H1 (cell line): ENCODE measurements at places on chromosomes 6 and 20.

DNA sequence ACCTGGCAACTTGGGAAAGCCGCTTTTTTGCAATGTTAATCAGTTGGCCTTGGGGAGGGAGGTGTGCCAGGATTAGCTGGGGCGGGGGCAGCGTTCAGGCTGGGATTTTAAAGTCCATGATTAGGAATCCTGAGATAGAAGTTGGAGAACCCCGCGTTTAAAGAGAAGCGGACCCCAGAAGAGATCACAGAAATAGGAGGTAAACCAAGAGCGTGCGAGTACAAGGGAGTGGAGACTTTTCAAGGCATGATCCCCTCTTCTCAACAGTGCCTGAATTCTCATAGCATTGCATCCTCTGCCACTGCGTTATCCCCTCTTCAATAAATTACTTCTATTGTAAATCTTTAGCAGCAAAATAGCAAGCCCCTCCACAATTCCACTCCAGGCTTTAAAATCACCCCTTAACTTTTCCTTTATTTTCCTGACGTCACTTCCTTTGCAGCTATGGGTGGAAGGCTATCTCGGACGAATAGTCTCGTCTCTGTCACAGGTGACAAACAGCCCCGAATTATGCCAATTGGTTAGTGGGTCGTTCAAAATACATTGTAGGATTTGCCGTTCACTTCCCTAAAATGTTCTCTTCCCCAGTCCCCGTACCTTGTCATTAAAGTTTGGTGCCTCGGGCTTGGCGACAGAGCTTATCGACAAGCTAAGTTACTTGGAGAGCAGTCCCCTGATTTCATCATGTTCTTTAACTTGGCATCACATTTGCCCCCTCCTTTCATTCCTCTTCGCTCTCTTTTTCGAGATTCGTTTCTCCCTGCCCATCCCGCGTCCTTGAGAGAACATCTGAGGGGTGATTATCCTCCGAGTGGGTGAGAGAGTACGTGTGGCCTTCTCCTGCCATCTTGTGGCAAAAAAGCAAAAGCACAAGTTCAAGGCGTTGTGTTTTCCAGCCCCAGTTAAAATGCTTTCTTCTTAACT is 17.1 kb downstream of the OR2B2 start:
- no peak for DNase-seq

GRCh38 chr6:36361071-36361470 is 24.4 kb upstream of the BNIP5 start:
- DNase-seq: no peak

GRCh38 chr20:64048402-64049044 is 916 bp downstream of the SOX18 start:
- DNase-seq: no peak

DNA sequence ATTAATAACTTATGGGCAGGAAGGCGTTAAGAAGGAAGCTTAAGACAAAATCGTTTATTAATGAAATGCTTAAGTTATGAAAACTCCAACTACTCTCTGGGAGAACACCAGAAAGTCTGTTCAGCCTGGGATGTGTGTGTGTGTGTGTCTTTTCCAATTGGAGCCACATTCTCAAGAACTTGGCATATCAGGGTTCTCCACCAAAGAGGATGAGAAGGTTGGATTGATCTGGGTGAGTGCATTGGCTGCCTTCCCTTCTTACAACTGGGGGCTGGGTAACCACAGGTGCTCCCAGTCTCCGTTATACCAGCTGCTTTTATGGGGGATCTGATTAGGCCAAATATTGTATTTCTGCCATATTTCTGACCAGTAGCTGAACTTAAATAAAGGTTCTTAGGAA is 102.1 kb downstream of the MAN1A1 start:
- no peak for DNase-seq

DNA sequence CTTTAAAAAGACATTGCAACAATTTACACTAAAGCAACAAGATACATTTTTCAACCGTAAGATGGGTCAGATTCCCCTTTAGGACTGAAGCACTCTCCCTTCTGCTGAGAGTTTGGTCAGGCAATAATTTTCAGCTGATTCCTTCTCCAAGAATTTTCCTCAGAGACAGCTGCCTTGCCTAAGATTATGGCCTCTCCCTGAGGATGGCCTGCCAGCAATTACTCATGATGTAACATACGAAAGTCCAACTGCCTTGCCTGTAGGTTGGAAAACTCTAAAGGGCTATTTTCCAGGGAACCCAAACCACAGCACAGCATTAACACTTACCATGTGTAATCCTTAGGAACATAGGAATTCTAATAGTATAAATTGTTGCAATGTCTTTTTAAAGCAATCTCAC is 229.1 kb upstream of the FLRT3 start:
- no peak for DNase-seq

- peak; percentile 48 for DNase-seq
Observed at GRCh38 chr20:23608251-23608846, 2.6 kb upstream of the CST9 start.

GRCh38 chr20:35891375-35891774 is 62.9 kb downstream of the SCAND1 start:
- no peak for DNase-seq

GRCh38 chr20:19943061-19943521 is 74.1 kb upstream of the NAA20 start:
- no peak for DNase-seq

DNA sequence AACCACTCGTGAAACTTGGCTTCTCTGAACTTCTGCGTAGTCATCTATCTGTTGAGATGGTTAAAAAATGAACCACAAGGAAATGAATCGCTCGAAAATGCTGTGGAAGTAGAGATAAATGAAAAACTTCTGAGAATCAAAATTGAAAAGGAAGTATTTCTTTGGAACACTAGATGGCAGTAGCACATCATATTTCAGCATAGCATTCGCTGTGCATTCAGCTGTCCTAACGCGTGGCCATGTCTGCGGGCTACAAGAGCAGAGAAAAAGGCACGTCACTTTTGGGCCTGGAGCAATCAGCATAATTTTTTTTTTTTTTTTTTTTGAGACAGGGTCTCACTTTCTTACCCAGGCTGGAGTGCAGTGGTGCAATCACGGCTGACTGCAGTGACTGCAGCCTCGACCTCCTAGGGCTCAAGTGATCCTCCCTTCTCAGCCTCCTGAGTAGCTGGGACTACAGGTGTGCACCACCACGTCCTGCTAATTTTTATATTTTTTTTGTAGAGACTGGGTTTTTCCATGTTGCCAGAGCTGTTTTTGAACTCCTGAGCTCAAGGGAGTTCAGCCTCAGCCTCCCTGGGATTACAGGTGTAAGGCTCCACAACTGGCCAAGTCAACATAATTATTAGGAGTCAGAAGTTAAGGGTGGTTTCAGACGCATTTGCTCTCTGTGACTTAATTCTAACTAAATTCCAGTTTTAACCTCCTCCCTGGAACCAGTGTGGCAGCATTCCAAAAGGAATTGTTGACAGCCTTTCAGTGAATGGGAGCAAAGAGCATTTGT is 8.8 kb upstream of the PERP start:
- no peak for DNase-seq

DNA sequence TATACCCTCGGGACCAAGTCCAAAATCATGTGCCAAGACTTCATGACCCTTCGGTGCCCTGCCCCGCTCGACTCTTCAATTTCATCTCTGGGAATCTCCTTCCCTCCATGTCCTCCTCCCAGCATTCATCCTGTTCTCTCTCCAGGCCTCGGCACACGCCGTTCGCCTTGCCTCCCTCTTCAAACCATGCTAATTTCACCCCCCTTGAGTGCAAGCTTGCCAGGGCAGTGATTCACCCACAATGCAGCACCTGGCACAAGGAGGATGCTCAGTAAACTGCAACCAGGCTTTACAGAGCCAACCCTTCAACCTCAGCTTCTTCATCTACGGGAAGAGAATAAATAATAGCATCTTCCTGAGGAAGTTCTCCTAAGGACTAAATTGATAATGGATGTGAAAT is 4.1 kb downstream of the KCNS1 start:
- no peak for DNase-seq

- DNase-seq: no peak
Observed at GRCh38 chr20:31974951-31975487, 7.1 kb downstream of the XKR7 start.

DNA sequence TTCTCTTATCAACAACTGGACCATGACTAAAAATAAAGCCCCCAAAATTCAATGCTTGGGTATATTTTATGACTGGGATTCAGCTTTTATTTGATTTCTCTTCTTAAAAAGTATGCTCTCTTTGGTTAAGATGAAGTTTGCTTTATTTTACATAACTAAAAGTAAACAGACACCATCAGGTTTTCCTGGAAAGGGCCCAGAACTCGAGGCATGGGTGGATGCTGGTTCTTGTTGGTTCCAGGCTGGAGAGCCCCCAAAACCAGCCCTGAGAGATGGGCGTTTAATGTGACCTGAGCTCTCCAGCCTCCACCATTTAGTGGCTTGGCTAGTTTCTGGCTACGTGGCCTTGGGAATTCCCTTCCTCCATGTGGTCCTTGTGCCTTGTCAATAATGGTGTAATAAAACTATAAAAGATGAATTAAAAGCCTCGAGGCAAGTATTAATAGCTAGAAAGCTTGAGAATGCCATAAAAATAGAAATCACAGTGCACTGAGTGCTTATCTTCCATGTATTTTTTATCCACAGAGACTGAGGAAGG is 34.1 kb downstream of the BANF2 start:
- no peak for DNase-seq

GRCh38 chr6:115495184-115495583 is 565.5 kb downstream of the FRK start:
- no peak for DNase-seq

DNA sequence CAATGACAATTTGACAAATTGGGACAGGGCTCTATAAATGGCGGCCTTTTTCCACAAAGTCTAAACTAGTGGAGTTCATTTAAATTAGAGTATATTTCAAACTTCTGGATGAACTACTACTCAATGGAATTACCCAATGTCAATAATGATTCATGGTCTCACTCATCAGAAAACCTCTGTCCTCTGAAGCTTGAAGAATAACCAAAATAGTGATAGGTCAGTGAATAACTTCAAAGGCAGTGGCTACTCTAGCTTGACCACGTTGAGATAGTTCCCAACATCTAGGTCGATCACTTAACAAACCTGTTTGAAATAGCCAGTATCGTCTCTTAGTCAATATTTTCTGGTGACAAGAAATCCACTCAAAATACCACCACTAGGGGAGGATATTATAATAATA is 197.6 kb downstream of the HDGFL1 start:
- no peak for DNase-seq

- no peak for DNase-seq
Observed at GRCh38 chr6:63437058-63437457, 117.3 kb upstream of the LGSN start.

- no peak for DNase-seq
Observed at GRCh38 chr6:14068133-14068532, 49.4 kb upstream of the CD83 start.

DNA sequence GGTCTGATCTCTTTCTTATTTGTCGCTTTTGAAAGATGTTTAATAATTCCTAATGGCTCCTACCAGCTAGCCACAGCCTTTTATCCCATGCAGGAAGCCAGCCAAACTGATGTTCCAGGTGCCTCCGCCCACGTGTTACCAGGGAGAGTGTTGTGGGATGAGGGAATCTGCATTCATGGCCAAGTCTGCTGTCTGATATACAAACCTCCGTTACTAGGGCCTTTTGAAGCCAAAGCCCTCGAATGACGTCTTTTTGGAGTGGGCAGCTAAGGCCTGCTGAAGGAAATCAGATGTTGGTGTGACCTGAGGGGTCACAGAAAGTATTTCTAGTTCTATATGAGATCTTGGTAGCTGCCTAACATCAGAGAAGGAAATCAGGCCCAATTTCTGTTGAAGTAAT is 21.3 kb downstream of the STK35 start:
- DNase-seq: no peak

- DNase-seq: no peak
Observed at GRCh38 chr20:32501709-32502108, 83.4 kb downstream of the NOL4L start.

- DNase-seq: no peak
Observed at GRCh38 chr20:62120990-62121775, 1.1 kb upstream of the LSM14B start.

GRCh38 chr6:123769431-123769830 is 34.2 kb upstream of the NKAIN2 start:
- DNase-seq: no peak

DNA sequence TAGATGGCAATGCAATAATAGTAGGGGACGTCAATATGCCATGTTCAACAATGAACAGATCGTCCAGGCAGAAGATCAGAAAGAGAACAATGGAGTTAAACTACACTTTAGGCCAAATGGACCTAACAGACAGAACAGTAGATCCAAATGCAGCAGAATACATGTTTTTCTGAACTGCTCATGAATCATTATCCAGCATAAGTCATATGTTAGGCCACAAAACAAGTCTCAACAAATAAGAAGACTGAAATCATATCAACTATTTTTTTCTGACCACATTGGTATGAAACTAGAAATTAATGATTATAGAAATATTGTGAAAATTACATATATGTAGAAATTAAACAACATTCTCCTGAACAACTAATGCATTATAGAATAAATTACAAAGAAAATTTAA is 10.2 kb upstream of the DEFB125 start:
- DNase-seq: no peak

DNA sequence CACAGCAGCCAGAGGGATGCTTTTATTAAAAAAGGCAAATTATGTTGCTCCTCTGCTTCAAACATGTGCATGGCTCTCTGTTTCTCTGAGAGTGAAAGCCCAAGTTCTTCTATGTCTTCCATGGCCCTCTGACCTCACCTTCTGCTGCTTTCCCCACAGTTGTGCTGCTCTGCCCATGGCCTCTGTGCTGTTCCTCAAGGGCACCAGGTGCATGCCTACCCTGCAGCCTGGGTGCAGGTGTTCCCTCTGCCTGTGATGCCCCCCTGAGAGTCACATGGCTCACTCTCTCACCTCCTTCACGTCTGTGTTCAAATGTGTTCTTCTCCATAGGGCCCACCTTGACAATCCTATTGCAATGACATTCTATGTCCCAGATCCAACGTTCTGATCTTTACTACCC is 477.0 kb upstream of the CHD6 start:
- no peak for DNase-seq

GRCh38 chr6:33414592-33415271 is 3.2 kb downstream of the CUTA start:
- peak; percentile 52 for DNase-seq

GRCh38 chr20:58797371-58798338 is 53.0 kb downstream of the GNAS-AS1 start:
- DNase-seq: no peak
